ENCODE measurements at places on chromosomes 2 and 18. TPM values are rescaled to one million over a fixed set of nuclear protein-coding genes. Genes with fewer than 3 reads are reported as not detected.

DNA sequence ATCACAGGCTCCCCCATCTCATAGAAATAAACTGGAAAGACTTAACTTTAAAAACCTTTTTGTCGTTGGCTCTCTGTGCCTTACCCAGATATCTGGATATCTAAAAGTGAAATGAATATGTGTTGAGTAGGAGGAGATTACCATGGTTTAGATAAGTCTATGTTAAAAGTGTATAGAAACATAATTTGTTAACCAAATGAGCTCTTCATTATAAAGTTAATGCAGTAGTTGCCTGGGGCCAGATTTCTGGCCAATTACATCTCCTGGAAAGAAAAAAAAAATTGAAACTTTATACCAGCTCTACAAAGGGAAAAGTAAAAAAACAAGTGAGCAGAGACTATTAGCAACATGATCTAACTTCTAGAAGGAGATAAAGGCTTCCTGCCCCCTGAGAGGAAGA, 259.6 kb upstream of the UBE2E3 start:
- DNase-seq, result no peak
- peaks cover 10% of the 10 kb centered on the region for H3K4me1 ChIP-seq
- H3K27me3 ChIP-seq, result no peaks in the 10 kb centered on the region
- H3K36me3 ChIP-seq, result no peaks in the 10 kb centered on the region
- no peak overlapping the region for H3K27ac ChIP-seq

DNA sequence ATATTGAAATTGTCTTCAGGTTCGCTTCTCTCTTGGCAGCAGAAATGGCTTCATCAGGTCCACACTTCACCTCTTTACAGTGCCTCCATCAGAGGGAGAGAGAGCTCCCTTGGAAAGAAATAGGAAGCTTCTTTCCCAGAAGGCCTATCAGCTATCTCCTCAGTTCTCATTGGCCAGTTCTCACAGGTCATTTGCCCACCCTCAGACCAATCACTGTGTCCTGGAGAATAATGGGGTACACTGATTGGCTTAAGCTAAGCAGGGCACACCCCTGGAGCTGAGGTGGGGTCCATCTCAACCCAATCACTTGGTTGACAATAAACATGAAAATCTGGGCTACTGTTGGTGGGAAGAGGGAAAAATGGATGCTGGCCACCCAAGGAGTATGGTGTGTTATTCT, 5.2 kb downstream of the GNLY start:
- H3K27ac ChIP-seq, result no peak overlapping the region
- no peak overlapping the region for H3K4me3 ChIP-seq
- H3K27me3 ChIP-seq, result no peaks in the 10 kb centered on the region
- H3K36me3 ChIP-seq, result no peaks in the 10 kb centered on the region
- DNase-seq, result no peak
- H3K4me1 ChIP-seq, result peaks cover 23% of the 10 kb centered on the region

DNA sequence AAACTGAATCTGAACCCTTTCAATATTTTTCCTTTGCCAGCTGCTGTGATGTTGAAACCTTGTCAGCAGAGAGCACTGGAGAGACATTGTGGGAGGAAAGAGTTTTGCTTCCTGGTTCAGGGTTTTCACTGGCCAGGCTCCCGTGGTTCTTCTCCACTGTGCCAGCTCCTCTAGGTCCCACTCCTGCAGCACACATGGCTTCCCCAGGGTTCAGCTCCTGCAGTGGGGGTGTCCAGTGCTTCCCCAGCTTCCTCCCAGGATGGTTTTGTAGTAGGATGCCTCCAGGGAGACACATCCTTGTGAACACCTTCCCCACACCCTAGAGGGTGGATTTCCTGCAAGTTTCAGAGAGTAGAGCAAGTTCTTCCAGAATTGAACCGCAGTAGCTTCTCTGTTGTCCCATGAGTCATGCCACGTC, 24.0 kb upstream of the SULT1C3 start:
- H3K4me3 ChIP-seq, result no peak overlapping the region
- peaks cover 5% of the 10 kb centered on the region for H3K27me3 ChIP-seq
- DNase-seq, result peak; percentile 68
- H3K36me3 ChIP-seq, result no peaks in the 10 kb centered on the region
- H3K27ac ChIP-seq, result no peak overlapping the region
- no peaks in the 10 kb centered on the region for H3K4me1 ChIP-seq

Gene KYNU
- under 0.01 TPM for total RNA-seq

GRCh38 chr18:10405014-10405493, 49.4 kb upstream of the APCDD1 start:
- H3K27ac ChIP-seq, result no peak overlapping the region
- peak; percentile 13 for DNase-seq
- peak overlapping the region; percentile 39 for H3K4me3 ChIP-seq
- H3K4me1 ChIP-seq, result peaks cover 6% of the 10 kb centered on the region
- H3K27me3 ChIP-seq, result 0 out of 2 replicates have a peak, but pooled peaks cover 10% of the 10 kb centered on the region
- no peaks in the 10 kb centered on the region for H3K36me3 ChIP-seq

DNA sequence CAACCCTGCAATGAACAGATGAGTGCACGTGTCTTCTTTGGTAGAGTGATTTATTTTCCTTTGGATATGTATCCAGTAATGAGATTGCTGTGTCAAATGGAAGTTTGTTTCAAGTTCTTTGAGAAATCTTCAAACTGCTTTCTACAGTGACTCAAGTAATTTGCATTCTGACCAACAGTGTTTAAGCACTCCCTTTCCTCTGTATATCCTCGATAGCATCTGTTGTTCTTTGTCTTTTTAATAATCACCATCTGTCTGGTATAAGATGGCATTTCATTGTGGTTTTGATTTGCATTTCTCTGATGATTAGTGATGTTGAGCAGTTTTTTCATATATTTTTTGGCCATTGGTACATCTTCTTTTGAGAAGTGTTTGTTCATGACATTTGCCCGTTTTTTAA, 1608.3 kb upstream of the ZEB2 start:
- no peaks in the 10 kb centered on the region for H3K36me3 ChIP-seq
- no peak overlapping the region for H3K4me3 ChIP-seq
- DNase-seq, result no peak
- no peaks in the 10 kb centered on the region for H3K27me3 ChIP-seq
- peaks cover 20% of the 10 kb centered on the region for H3K4me1 ChIP-seq

- H3K27me3 ChIP-seq, result no peaks in the 10 kb centered on the region
- no peak overlapping the region for H3K27ac ChIP-seq
- H3K4me1 ChIP-seq, result peaks cover 31% of the 10 kb centered on the region
- no peak overlapping the region for H3K4me3 ChIP-seq
- no peak for DNase-seq
Measured at GRCh38 chr2:217650229-217650628, 352.6 kb downstream of the TNS1 start.

- H3K27me3 ChIP-seq, result peaks cover 7% of the 10 kb centered on the region
- H3K27ac ChIP-seq, result no peak overlapping the region
- peak; percentile 31 for DNase-seq
Measured at GRCh38 chr2:224646242-224646846, 61.2 kb upstream of the CUL3 start.

Gene CAPG
- total RNA-seq, result 223 TPM

- no peaks in the 10 kb centered on the region for H3K4me1 ChIP-seq
- H3K27me3 ChIP-seq, result no peaks in the 10 kb centered on the region
Measured at GRCh38 chr2:59921743-59922142, 631.7 kb downstream of the BCL11A start.

GRCh38 chr2:225630824-225631533, 231.5 kb downstream of the NYAP2 start:
- peaks cover 16% of the 10 kb centered on the region for H3K27me3 ChIP-seq
- H3K27ac ChIP-seq, result no peak overlapping the region
- H3K36me3 ChIP-seq, result no peaks in the 10 kb centered on the region
- no peak overlapping the region for H3K4me3 ChIP-seq
- no peaks in the 10 kb centered on the region for H3K4me1 ChIP-seq
- no peak for DNase-seq

GRCh38 chr2:240520974-240521350, 36.8 kb downstream of the ANKMY1 start:
- H3K4me1 ChIP-seq, result peaks cover 7% of the 10 kb centered on the region
- no peak overlapping the region for H3K27ac ChIP-seq
- no peak for DNase-seq
- H3K4me3 ChIP-seq, result no peak overlapping the region
- H3K27me3 ChIP-seq, result no peaks in the 10 kb centered on the region

- H3K4me1 ChIP-seq, result peaks cover 19% of the 10 kb centered on the region
- H3K27me3 ChIP-seq, result no peaks in the 10 kb centered on the region
- no peaks in the 10 kb centered on the region for H3K36me3 ChIP-seq
- DNase-seq, result peak; percentile 75
- no peak overlapping the region for H3K4me3 ChIP-seq
Measured at GRCh38 chr2:175743011-175743410, 259.1 kb downstream of the LNPK start.

- peak overlapping the region; percentile 75 for H3K4me3 ChIP-seq
- H3K36me3 ChIP-seq, result no peaks in the 10 kb centered on the region
- peaks cover 6% of the 10 kb centered on the region for H3K4me1 ChIP-seq
- H3K27ac ChIP-seq, result no peak overlapping the region
- peak; percentile 33 for DNase-seq
Measured at GRCh38 chr18:43129946-43130524, 14.6 kb upstream of the RIT2 start.

Gene CHPF
- 533 TPM for total RNA-seq

- no peaks in the 10 kb centered on the region for H3K36me3 ChIP-seq
- H3K27ac ChIP-seq, result no peak overlapping the region
- DNase-seq, result no peak
- peaks cover 75% of the 10 kb centered on the region for H3K27me3 ChIP-seq
Measured at GRCh38 chr2:218867900-218868299, 8.3 kb downstream of the WNT6 start.

Gene SIX2
- not detected for total RNA-seq

DNA sequence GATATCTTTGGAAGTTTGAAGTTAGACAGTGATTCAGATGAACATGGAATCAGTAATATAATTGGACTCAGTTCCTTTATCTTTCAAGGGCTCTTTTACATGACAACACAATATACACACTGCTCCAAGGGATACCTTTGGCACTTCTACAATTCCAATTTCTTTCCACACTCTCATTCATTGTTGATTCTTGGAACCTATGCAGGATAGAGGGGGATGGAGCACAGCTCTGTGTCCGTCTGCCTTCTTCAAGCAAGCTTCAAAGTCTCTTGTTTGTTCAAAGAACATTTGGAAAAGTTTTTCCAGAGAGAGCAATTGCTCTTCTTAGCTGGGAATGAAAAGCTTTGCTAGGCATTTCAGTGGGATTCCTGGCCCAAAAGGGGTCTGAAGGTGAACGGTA, 276.2 kb upstream of the ZEB2 start:
- H3K4me1 ChIP-seq, result 0 out of 2 replicates have a peak, but pooled peaks cover 1% of the 10 kb centered on the region
- no peaks in the 10 kb centered on the region for H3K36me3 ChIP-seq
- H3K27me3 ChIP-seq, result no peaks in the 10 kb centered on the region
- H3K4me3 ChIP-seq, result no peak overlapping the region
- DNase-seq, result no peak
- no peak overlapping the region for H3K27ac ChIP-seq

GRCh38 chr2:127790694-127791529, 20.1 kb downstream of the WDR33 start:
- H3K4me3 ChIP-seq, result no peak overlapping the region
- H3K27me3 ChIP-seq, result no peaks in the 10 kb centered on the region
- H3K27ac ChIP-seq, result no peak overlapping the region
- no peaks in the 10 kb centered on the region for H3K36me3 ChIP-seq

Gene TLX2
- total RNA-seq, result not detected

Gene GCA
- 1.6 TPM for total RNA-seq

DNA sequence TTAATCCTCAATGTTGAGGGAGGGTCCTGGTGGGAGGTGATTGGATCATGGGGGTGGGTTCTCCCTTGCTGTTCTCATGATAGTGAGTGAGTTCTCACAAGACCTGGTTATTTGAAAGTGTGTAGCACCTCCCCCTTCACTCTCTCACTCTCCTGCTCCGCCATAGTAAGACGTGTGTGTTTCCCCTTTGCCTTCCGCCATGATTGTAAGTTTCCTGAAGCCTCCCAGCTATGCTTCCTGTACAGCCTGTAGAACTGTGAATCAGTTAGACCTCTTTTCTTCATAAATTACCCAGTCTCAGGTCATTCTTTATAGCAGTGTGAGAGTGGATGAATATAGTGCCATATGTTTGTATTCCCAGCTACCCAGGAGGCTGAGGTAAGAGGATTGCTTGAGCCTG, 9.6 kb downstream of the IL1B start:
- no peak for DNase-seq
- no peak overlapping the region for H3K27ac ChIP-seq
- no peak overlapping the region for H3K4me3 ChIP-seq
- H3K27me3 ChIP-seq, result no peaks in the 10 kb centered on the region
- no peaks in the 10 kb centered on the region for H3K36me3 ChIP-seq

Gene TGFBRAP1
- total RNA-seq, result 11.3 TPM

GRCh38 chr2:37652199-37652640, 19.2 kb downstream of the CDC42EP3 start:
- H3K4me3 ChIP-seq, result no peak overlapping the region
- H3K27me3 ChIP-seq, result no peaks in the 10 kb centered on the region
- peak; percentile 91 for DNase-seq
- H3K36me3 ChIP-seq, result peaks cover 61% of the 10 kb centered on the region
- peak overlapping the region; percentile 50 for H3K27ac ChIP-seq
- H3K4me1 ChIP-seq, result peaks cover 90% of the 10 kb centered on the region

Gene UGT1A9
- total RNA-seq, result not detected

Gene PIGN
- total RNA-seq, result 22.3 TPM

Gene FAP
- total RNA-seq, result 269 TPM

Gene MAP2
- total RNA-seq, result 7.6 TPM

DNA sequence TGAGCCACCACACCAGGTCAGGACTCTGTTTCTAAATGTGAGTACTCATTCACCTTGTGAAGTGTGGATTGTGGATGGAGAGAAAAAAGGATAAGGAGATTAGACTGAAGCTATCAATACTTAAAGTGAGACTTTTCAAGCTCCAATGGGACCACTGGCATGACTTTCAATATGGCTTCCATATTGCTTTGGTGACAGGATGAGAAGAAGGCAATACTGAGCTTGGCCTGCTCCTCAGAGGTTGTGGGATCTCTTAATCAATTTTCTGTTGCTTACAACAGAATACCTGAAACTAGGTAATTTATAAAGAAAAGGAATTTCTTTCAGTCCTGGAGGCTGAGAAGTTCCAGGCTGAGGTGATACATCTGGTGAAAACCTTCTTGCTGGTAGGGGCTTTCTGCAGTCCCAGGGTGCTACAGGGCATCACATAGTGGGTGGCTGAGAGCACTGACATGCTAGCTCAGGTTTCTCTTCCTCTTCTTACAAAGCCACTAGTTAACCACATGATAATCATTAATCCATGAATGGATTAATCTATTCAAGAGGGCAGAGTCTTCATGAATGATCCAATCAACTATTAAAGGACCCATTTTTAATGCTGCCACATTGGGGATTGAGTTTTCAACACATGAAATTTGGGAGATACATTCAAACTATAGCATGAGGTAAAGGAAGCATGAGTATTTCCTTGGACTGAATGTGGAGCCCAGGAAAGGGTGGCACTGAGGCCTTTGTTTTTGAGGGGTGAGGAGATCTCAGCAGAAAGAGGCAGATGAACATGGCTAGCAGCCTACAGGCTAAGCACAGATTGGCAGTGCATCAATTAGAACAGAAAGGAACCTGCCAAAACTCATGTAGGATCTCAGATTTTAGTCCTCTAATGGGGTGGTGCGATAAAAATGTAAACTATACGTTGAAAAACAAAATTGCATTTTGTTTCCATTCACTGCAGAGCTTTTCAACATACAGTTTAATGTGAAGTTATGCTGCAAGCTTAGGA, 274.5 kb downstream of the PIK3C3 start:
- no peaks in the 10 kb centered on the region for H3K4me1 ChIP-seq
- no peak for DNase-seq
- no peaks in the 10 kb centered on the region for H3K27me3 ChIP-seq
- no peak overlapping the region for H3K4me3 ChIP-seq
- H3K36me3 ChIP-seq, result no peaks in the 10 kb centered on the region

GRCh38 chr2:202529389-202529788, 105.4 kb upstream of the FAM117B start:
- H3K4me1 ChIP-seq, result peaks cover 9% of the 10 kb centered on the region
- peaks cover 19% of the 10 kb centered on the region for H3K36me3 ChIP-seq
- DNase-seq, result peak; percentile 63
- no peaks in the 10 kb centered on the region for H3K27me3 ChIP-seq
- H3K27ac ChIP-seq, result no peak overlapping the region

Data from GM23248 (cell line).